GM12892 (cell line): ENCODE measurements at places on chromosomes 13 and 19.

DNA sequence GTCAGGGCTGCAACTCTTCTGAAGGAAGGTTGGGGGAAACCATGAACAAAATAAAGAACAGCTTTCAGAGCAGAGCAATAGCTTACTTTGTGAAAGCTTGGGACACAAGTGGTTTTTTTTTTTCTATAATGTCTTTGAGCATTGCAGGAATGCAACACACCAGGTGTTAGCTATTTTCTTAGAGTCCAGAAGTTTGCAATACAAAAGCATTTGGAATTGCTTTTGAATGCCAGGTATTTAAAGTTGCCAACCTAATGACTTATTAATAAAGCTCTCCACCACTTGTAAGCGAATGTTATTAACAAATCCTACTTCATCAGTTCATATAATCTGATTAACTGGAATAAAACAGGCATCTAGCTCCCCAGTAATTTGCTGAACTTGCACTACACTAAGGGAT, 172.6 kb downstream of the NUFIP1 start:
- DNase-seq, result no peak

DNA sequence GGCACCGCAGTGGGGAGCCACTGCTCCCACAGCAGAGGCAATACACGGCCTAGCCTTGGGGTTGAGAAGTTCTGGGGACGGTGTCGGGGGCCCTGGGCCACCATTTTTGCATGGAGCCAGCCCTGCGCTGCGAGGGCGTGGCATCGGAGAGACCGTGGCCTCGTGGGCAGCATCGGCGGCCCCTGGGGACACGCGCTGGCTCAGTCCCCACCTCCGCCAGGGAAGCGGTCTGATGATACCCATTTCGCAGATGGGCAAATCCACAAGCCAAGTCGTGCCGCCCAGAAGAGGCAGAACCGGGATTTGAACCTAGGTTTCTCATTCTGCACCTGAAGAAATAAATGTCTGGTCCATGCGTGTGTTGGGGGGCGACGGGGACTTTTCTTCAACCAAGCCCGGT, 1.2 kb upstream of the UPK1A start:
- no peak for DNase-seq

DNA sequence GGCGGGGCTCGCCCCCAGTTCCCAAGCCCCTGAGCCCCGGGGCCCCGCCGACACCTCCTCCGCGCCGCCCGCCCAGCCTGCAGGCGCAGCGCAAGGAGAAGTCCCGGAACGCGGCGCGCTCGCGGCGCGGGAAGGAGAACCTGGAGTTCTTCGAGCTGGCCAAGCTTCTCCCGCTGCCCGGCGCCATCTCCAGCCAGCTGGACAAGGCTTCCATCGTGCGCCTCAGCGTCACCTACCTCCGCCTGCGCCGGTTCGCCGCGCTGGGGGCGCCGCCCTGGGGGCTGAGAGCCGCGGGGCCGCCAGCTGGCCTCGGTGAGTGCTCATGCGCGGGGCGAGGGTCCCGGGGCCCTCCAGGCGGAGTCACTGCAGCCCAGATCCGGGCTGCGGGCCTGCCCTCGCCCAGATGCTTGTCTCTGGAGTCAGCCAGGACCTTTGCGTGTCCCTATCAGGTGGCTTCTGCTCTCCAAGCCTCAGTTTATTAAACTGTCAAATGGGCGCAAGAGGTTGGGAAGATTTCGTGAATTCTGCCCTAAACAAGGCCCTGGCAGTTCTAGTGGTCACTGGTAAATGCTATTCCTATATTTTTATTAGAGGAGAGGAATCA, 2.0 kb downstream of the NPAS1 start:
- DNase-seq, result no peak

- DNase-seq, result no peak
Observed at GRCh38 chr19:34300380-34300779, 46.0 kb downstream of the GARRE1 start.

DNA sequence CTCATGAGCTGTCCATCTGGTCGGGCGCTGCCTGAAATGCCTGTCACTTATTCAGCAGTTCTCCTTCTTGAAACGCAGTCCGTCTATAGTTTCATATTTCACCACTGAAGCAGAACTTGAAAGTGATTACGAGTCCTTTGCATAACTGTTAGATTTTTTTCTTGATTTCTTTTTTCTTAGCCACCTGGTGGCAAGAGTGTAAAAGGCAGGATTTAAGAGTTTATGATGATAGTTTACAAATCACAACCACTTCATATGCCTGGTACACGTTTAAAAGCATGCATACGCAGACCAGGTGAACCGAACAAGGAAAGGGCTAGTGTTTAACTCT, 45.8 kb downstream of the GGACT start:
- no peak for DNase-seq

- no peak for DNase-seq
Observed at GRCh38 chr13:53254500-53254899, 225.9 kb downstream of the OLFM4 start.

DNA sequence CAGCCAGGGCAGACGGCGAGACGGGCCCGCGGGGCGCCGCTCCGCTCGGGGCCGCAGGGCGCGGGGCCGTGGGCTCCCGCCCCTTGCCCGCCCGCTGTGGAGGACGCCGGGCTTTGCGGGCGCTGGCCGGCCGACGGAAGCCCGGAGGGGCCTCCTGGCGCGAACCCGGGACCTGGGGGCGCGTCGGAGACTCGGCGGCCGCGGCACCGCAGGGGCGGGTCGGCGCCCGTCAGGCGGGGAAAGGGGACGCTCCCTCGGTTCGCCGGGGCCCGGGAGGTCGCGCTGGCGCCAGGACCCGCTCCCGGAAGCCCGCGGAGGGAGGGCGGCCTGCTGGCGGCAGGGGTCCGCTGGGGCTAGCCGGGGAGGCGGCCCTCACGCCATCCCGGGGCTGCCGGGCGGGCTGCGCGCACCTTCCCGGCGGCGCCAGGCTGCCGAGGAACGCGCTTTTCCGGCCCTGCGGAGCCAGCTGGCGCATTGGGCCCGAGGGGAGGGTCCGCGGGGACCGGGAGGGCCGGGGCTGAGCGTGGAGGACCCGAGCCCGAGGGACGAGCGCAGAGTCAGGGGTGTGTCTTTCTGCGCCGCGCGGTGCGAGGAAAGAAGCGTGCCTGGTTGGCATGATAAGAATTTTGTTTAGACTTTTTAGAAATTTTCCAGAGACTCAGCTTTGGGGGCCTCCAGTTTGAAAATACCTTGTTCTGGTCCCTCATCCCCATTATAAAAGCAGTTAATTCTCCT, 511 bp downstream of the GARRE1 start:
- peak; percentile 52 for DNase-seq

GRCh38 chr13:94270556-94270955, 208.9 kb downstream of the DCT start:
- no peak for DNase-seq

DNA sequence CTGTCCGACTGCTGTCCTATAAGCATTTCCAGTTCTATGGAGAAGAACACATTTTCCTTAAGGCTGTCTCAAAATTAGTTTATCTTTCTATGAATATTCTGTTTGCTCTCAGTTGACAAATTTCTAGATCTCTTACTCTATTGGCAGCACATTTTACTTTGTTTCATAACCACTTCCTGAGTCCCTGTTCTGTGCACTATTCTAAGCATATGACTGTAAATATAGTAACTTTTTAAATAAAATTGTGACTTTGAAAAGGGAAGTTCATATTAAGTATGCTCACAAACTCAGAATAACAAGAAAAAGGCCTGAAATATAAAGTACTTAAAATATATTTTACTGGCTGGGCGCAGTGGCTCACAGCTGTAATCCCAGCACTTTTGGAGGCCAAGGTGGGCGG, 56.5 kb upstream of the HTR2A start:
- DNase-seq, result no peak

DNA sequence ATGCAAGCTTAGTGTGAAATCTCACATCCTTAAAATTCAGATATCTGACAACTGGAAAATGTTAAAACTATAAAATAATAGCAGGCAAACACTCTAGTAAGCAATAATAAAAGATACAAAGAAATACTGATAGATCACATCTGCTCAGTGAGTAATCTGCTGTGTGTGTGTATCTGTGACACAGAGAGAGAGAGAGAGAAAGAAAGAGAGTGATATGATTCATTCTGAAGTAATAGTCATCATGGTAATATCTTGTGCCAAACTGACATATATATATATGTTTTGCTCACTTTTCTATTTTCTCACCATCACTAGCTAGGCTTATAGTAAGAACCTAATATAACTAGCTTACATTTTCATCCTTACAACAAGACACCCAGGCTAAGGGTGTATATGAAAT, 288.0 kb upstream of the SLITRK6 start:
- DNase-seq, result no peak
